Astrocyte of the cerebellum (primary cell): ENCODE measurements at places on chromosomes 4 and X.

DNA sequence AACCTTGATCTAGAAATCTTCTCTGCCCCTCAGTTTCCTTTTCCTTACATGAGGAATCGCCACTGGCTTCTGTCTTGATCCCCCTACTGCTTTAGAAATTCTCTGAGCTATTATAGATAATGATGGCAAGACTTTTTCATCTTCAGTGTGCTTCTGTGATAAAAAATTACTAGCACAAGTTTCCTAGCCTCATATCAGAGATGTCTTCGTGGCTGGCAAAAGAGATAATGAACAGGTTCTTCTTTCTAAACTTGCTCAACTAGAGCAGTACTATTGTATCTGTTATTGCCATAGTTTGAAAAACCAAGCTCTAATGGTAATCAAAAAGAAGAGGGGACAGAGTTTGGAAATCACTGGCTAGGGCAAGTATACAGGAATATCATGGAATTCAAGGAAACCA is 4.1 kb upstream of the PDGFC start:
- no peak for DNase-seq

- DNase-seq, result no peak
Observed at GRCh38 chr4:132504438-132504837, 644.7 kb upstream of the PCDH10 start.

- DNase-seq, result no peak
Observed at GRCh38 chrX:72475338-72475737, 97.3 kb downstream of the HDAC8 start.

- no peak for DNase-seq
Observed at GRCh38 chrX:21529771-21530170, 128.4 kb downstream of the KLHL34 start.

- DNase-seq, result no peak
Observed at GRCh38 chr4:27763830-27764525, 903.3 kb downstream of the STIM2 start.

DNA sequence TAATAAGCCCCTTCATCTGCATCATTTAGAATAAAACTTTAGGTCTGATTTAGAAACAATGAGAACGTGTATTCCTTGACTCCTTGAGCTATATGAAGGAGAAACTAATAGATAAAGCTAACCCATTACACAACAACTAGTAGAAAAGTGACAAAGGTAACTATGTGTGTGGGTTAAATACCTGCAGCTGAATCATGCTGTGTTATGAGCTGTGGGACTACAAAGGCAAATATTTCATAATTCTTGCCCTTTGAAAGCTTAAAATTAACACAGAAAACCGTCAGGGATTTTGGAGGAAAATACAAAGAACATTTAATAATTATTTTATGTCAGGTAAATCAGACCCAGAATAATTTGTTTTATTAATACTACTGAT is 898 bp upstream of the NDP start:
- DNase-seq, result no peak

GRCh38 chr4:39834269-39834668 is 136.3 kb downstream of the UBE2K start:
- no peak for DNase-seq

DNA sequence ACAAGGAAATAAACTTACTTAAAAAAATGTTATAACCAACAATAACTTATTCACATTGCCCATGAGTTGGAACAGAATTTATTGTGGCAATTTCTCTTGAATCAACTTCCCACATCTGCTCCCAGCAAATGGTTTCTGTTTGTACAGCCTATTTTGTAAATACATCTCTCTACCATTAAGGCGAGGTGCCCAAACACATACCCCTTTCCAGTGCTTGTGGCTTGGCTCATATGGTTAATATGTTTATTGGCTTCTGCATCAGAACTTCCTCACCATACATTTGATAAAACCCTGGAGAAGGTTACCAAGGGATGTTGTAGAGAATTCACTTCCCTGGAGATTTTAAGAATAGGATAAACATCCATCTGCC is 207.1 kb downstream of the SOWAHB start:
- no peak for DNase-seq

- DNase-seq, result no peak
Observed at GRCh38 chrX:153719238-153719637, 4.9 kb downstream of the BCAP31 start.

- DNase-seq, result no peak
Observed at GRCh38 chr4:17218786-17219185, 293.1 kb downstream of the QDPR start.

- DNase-seq, result no peak
Observed at GRCh38 chr4:57491388-57491787, 381.2 kb upstream of the IGFBP7 start.

DNA sequence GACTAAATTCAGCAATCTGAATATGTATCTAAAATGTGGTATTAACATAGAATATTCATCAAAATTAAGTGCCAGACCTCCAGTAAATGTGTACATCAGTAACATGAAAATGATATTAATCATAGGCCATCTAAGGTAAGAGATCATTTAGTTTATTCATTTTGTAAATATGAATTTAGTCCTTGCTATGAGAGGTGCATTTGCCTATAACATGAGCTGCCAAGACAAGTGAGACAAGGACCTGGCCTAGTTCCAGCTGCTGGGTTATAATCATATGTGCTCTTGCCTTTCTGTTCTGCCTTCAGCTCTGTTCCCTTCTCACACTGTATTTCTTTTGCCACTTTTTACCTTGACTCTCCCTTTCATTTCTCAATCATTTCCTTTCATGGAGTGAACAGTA is 160.0 kb downstream of the STIM2 start:
- no peak for DNase-seq

GRCh38 chr4:67861513-67861912 is 22.3 kb downstream of the TMPRSS11D start:
- DNase-seq, result no peak

DNA sequence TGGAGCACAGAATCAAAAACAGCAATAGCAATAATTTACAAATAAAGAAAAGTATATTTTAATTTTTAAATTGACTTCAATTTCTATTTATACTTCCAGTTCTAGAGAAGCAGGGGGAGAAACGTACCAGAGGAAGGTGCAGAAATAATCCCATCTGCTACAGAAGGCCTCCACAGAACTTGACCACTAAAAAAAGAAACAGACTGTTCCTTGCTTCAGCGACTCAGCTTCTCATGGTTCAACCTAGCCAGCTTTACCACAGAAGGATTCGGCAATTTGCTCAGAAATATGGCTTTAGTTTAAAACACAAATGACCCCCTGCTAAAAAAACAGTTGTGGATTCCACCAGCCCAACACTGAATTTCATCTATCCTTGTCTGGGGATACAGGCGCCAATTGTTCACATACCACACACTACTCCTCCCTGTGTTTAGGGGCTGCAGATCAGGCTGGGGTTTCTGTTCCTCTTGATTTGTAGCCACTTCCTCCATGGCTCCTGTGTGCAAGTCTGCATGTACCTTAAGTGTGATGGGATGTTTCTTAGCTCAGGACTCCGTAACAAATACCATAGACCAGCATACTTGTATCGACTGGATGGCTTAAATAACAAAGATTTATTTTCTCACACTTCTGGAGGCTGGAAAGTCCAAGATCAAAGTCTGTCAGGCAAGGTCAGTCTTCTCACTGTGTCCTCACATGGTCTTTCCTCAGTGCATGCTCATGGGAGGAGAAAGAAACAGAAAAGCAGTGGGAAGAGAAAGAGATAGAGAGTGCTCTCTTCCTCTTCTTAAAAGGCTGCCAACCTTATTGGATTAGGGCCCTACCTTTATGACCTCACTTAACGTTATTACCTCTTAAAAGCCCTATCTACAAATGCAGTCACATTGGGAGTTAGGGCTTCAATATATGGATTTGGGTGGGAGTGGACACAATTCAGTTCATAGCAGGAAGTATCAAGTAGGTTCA is 79.1 kb downstream of the AMOT start:
- DNase-seq, result peak; percentile 2

DNA sequence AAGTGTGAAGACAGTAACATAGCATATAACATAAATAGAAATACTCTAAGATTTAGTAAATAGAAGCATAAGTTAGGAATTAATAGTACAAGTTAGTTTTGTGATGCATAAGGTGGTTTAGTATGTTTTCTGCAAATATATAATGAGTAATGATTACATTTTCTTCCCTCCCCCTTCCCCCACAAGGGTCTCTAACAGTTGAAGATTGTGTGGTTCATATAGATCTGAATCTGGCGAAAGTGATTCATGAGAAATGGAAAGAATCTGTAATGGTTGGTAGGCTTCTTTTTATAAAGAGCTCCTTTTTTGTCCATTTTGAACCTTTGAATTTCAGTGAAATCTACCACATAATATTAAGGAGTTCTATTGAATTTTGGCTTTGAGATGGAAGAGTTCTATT is 66.3 kb downstream of the N4BP2 start:
- no peak for DNase-seq

- DNase-seq, result no peak
Observed at GRCh38 chr4:100099746-100100145, 90.5 kb downstream of the DDIT4L start.

GRCh38 chr4:139660568-139661043 is 5.0 kb upstream of the MGST2 start:
- DNase-seq, result no peak

DNA sequence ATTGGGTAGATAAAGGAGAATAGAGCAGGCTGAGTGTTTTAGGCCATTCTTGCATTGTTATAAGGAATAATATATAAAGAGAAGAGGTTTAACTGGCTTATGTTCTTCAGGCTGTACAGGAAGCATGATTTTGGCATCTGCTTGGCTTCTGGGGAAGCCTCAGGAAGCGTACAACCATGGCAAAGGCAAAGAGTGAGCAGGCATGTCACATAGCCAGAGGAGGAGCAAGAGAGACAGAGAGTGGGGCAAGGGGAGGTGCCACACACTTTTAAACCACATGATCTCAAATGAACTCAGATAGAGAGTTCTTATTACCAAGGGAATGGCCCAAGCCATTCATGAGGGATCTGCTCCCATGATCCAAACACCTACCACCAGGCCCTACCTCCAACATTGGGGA is 4.4 kb upstream of the METTL14 start:
- no peak for DNase-seq

DNA sequence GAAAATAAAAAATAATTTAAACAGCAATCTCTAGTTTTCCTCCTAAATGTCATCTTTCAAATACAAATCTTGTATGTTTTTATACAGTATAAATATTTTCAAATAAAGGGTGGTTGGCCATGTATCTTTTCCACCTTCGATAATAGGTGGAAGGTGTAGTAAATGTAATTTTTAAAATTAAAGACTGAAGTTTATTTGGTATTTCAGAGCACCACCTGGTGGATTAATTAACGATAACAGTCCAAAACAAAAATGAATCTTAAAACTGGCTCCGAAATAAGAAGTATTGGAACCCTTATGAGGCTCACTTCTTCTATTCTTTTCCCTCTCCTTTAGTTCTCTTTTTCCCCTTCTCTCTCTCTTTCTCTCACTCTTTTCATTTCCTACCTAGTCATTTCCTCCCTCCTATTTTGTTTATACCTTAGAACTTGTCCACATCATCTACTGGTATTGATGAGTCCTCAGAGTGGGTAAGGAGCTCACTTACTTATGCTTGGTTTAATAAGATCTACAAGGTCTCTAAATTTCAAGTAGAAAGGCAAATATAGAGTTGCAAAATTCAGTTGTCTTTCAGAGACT is 82.9 kb upstream of the EXOC1L start:
- no peak for DNase-seq

DNA sequence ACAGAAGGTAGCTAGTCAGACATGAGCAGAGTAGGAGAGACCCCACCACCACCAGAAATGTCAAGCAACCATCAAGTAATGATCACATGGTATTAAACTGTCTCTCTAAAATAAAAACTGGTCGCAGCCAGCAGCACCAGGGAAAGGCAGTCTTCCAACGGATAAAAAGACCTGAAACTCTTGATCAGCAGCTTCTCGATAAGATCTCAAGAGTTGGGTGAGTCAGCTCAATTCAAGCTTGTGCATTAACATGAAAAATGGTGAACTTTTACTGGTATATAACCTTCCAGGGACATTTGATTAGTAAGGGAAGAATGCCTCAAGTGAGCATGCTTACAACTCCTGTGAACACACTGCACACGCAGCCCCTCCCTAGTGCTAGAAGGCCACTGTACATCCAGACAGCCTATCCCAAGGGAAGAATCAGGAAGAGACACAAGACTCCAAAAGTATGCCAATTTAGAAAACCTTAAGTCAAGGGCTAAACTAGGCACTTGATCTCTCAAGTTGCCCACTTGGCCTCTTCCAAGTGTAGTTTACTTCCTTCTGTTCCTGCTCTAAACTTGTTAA is 270.0 kb upstream of the GNPDA2 start:
- no peak for DNase-seq

GRCh38 chrX:145506214-145506613 is 258.9 kb downstream of the SPANXN1 start:
- DNase-seq, result no peak

GRCh38 chr4:73676861-73677323 is 56.7 kb upstream of the RASSF6 start:
- peak; percentile 28 for DNase-seq

GRCh38 chrX:17553469-17553868 is 178.5 kb downstream of the NHS start:
- DNase-seq, result peak; percentile 57

DNA sequence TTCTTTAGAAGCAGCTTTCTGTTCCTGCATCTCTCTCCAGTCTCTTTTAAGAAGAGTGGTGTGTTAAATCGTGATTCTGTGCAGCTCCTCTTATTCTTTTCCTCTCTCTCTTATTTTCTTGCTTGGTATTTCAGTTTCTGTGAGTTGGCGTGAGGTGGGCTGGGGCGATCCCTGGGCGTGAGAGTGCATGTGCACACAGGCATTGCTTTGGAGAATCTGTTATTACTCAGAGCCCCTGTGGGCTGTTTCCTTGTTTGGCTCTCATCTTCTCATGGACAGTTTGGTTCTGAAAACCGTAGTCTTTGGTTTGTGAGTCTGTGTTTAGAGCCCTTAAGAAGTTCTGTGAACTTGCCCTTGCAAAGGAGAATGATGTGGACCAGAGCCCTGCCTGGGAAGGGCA is 97.2 kb upstream of the CLNK start:
- no peak for DNase-seq

DNA sequence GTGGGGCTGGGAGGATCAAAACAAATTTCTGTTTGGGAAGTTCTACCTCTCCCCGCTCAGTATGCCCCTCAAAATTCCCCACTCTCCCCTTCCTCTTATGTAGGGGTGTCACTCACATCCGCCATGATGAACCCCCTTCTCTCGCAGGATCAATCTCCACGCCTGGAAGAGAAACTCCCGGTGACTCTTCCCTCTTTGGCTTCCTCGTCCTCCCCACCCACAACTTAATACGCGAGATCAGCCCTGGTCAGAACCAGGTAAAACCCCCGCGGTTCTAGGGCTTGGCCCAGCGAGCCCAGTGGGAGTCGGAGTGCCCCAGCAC is 427 bp downstream of the LAMTOR3 start:
- DNase-seq, result no peak

GRCh38 chr4:38189445-38189844 is 229.2 kb downstream of the PTTG2 start:
- DNase-seq, result peak; percentile 46

DNA sequence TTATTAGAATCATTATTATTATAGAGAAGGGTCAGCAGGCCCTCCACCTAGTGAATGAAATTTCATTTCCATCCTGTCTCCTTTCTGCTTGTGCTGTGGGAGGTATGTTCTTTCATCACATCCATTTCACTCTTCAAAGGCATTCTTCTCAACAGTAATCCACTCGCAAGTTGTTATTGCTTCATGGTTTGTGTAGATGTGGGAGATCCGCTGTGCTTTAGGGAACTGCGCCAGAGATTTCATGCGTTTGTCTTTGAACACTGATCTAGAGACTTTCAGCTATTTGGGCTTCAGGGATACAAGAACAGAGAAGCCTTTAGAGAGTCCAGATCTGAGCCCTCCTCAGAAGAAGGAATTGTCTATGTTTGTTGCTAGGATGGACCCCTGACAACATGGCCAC is 53.5 kb upstream of the PUDP start:
- DNase-seq, result no peak

- DNase-seq, result peak; percentile 9
Observed at GRCh38 chr4:3201718-3202702, 46.9 kb upstream of the MSANTD1 start.
